ENCODE measurements at places on chromosomes 1 and 21. TPM values are rescaled to one million over a fixed set of nuclear protein-coding genes. Genes with fewer than 3 reads are reported as not detected.

The AIM2 gene
- 3.9 TPM for total RNA-seq

The MYOG gene
- total RNA-seq = not detected

The OR2T33 gene
- total RNA-seq = 0.57 TPM

The BCL2L15 gene
- 0.06 TPM for total RNA-seq

The C1orf167 gene
- total RNA-seq = not detected

The AIRE gene
- total RNA-seq = not detected

The AK4 gene
- 7.1 TPM for total RNA-seq

DNA sequence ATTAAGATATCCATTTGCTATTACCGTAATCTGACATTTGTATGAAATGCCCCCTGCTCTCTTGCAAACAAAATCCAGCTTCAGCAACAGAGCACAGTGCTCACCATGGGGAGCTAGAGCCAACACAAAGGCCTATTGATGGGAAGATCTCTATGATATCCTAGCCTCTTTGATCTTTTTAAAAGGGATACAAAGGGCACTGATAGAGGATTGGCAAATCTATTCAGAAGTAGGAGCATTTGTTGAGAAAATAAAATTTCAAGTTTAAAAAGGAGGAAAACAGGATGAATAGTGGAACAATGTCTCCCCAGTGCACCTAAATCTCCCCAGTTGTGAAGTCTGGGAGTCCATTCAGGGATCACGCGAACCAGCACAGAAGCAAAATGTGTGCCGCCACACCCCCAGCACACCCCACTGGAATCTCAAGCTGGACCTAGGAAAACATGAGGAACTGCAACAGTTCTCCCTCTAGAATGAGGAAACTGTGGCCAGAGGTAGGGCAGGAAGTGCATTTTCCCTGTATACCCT lies 32.2 kb downstream of the MRAP start:
- DNase-seq = no peak

GRCh38 chr1:83807821-83808220 lies 191.1 kb downstream of the TTLL7 start:
- no peak for DNase-seq

DNA sequence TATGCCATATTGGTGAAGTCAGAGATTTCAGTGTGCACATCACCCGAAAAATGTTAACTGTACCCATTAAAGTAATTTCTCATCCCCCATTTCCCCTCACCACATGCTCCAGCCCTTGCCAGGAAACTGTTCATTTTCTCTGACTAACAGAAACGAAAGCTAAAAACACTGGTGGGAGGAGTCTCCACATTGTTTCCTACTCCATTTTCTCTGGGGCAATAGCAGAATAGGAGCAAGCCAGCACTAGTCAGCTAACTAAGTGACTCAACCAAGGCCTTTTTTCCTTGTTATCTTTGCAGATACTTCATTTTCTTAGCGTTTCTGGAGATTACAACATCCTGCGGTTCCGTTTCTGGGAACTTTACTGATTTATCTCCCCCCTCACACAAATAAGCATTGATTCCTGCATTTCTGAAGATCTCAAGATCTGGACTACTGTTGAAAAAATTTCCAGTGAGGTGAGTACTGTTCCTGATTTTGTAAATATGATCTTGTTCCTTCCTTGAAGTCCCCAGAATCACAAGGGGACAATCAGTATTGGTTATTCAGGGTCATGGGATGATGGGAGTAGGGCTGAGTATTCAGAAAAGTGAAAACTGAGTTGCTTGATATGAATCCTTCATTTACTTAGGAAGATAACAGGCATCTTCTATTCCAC lies at the start of gene IFI16:
Gene IFI16 (plus strand): TSS at position 204 of the 658 bp plus-strand sequence. CDS start 4,774 bp downstream, outside the sequence.
- peak; percentile 86 for DNase-seq

DNA sequence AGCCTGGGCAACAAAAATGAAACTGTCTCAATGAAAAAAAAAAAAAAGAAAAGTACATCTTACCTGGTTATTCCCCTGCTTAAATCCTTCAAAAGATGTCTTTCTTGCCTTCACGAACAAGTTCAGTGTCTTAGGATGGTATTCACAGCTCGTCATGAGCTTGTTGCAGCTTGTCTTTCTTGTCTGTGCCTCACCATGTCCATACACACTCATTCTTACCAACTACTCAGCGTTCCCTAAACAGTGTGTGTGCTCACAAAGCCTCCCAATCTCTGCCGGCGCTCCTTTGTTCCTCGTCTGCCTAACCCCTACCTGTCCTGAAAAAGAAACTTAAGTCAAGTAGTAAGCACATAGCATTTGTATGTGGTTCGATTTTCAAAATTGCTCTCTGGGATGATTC lies 31.1 kb downstream of the UBE4B start:
- DNase-seq = no peak

DNA sequence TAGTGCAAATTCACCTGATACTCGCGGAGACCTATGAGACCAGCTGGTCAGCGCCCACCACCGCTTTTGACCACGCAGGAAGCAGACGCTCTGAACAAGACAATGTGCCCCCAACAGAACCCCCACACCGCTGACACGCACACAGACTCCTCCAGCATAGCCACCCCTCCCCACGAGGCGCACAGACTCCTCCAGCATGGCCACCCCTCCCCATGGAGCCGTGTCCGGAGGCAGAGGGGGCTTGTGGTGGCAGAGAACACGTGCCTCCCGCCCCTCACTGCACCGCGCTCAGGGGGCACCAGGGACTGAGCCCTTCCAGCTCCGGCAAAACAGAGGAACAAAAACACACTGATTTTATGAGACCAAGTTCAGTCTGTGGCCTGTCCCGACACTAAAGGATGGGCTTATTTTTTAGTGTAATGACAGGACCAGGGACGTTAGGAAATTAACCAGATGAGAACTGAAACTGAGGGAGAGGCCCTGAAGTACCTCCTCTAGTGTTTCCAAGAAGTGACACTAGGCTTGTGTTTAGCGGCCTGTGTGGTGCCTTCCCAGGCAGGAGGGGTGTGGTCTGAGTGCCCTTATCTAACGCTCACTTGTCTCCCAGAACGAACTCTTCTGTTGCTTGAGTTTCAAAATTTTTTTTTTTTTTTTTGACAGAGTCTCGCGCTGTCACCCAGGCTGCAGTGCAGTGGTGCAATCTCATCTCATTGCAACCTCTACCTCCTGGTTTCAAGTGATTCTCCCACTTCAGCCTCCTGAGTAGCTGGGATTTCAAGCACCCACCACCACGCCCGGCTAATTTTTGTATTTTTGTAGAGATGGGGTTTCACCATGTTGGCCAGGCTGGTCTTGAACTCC lies 10.0 kb upstream of the AGPAT3 start:
- DNase-seq = no peak

DNA sequence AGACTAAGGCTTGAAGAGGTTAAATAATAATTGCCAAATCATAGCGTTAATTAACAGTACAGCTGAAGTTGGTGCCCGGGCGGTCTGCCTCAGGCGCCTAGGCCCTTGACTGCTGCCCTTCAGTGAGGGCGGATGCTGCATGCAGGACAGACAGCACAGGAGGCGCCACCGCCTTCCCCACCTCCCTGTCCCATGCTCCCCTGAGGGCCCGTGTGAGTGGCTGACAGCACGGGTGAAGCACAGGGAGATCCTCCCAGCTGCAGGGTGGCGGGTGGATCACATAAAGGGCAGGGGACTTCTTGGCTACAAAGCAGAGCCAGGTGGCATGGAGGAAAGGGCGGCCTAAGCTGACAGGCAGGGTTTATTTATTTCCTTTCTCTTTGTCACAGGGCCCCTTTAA lies 49.1 kb downstream of the DDX20 start:
- DNase-seq = no peak

DNA sequence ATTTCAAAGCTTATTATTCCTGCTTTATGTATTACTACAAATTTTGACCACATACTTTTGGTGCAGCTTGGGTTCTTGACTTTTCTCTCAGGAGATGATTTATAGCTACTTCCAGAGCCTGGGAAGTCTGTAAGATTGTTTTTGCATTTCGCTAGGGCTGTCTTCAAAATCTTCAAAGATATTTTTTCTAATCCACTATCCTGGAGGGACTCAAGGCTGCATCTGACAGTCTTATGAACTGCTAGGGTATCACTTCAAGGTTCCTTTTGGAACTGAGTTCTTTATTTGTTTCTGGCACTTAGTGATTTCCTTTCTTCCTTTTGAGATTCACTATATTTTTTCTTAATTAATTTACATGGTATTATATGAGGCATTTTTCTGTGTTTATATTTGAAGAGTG lies 90.0 kb upstream of the LYPLAL1 start:
- no peak for DNase-seq

DNA sequence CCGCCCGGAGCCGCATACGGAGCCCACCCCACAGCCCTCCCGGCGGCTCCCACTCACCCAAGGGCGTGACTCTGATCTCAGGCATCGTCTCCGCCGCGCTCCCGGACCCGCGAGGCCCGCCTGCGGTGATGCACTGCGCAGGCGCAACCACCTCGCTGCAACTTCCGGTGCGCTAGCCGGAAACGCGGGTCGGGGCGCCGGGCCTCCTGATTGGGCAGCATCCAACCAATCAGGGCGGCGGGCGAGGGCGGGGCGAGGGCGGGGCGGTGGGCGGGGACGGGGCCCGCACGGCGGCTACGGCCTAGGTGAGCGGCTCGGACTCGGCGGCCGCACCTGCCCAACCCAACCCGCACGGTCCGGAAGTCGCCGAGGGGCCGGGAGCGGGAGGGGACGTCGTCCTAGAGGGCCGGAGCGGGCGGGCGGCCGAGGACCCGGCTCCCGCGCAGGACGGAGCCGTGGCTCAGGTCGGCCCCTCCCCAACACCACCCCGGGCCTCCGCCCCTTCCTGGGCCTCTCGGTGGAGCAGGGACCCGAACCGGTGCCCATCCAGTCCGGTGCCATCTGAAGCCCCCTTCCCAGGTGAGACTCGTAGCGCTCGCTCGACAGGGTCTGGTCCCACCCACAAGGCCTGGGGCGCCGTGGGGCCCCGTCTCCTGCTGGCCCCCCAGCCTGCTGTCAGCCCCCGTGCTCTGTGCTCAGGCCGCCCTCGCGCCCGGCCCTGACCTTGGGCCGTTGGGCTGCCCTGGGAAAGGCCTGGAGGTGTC lies at the start of the genes CPTP and INTS11:
Gene CPTP (plus strand): TSS at position 279 of the 764 bp plus-strand sequence. CDS start 2,109 bp downstream, outside the sequence.
Gene INTS11 (minus strand): TSS at position 137 of the 764 bp plus-strand sequence. CDS start 52 bp downstream, at position 85.
- peak; percentile 96 for DNase-seq

DNA sequence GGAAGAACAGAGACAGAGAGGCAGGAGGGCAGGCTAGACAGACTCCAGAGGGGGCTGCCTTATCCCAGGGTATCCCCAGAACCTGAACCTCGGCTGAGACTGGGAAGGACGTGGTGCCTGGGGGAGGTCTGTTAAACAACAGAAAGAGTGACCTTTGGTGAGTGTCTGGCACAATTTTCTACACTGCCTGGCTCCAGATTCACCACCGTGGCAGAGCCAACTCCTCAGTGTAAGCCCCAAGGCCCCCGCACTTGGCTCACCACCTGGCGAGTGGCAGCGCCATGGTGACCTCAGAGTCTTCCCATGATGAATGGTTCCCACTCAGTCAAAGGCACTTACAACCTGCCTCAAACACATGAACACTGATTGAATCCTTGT lies 6.5 kb downstream of the RD3 start:
- no peak for DNase-seq

GRCh38 chr1:18339161-18339560 lies 141.6 kb upstream of the KLHDC7A start:
- DNase-seq = peak; percentile 77

DNA sequence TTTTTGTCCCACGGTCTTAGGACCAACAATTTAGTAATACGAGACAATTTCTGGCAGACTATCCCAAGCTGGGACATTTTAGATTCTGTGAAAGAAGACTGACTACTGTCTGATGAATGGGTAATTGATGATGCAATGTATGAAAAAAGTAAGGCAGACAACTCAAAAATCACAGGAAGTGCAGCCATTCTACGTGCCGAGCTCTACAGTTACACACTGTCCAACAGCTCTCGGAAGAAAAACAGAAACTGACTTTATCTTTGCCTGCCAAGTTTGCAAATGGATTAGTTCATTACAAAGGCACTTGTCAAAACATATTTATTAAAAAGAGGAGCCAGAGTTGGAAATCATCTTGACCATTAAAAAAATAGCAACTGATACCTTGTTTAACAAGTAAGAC lies 31.3 kb downstream of the ZBTB8B start:
- DNase-seq = peak; percentile 33

DNA sequence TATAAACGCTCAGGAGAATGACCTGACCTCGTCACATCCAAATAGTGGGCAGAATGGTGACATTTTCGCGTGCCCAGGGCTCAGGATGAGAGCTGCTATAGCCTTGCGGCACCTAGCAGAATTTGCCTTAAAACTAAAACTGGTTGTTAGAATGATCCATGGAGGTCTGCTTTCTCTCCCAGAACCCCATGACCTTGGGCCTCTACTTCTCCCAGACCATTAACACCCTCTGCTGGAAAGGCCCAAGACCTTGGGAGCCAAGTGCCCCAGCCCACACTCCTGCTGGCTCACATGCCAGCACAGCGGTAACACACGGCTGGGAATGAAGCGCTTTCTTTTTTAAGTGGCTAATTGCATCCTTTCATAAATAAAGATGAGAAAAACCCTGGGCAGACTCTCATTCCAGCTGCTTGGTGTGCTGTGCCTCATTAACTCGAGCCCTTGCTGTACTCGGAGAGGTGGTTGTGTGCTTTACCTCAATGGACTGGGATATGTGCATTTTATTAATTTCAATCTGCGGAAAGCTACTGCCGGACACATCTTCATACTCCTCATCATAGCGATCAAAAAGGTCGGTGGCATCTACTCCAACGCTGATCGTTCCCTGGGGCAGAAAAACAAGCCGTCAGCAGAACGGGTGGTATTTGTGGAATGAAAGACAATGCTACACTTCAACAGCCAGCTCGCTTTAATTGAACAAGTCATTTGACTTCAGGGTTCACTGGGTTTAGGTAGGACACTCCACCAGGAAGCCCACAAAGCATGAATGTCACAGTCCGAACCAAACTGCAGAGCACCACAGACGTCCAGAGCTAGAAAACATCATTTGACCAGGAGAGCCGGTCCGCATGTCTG lies 29.0 kb downstream of the THAP3 start:
- DNase-seq = no peak

DNA sequence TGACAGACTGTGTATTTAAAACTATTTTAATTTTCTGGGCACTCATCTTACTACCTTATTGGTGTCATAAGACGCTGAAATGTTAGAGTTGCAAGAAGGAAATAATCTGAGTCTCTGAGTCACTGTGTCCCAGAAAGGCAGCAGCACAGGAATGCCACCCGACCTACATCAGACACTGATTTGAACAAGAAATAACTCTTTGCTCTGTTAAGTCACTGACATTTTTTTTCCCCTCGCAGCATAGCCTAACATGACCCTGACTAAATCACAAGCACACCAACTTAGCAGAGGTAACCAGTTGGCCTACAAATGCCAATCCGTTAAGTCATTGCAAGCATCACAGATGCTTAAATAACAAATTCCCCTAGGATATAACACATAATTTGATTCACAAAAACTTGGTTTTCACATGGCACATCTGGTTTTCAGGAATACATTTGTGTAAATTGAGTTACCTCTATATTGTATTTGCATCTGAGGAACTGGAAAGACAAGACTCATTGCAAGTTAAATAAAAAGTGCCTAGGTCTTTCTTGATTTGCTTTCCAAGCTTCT lies 349.1 kb downstream of the SEC16B start:
- no peak for DNase-seq
